ENCODE measurements at places on chromosomes 5 and 9.

DNA sequence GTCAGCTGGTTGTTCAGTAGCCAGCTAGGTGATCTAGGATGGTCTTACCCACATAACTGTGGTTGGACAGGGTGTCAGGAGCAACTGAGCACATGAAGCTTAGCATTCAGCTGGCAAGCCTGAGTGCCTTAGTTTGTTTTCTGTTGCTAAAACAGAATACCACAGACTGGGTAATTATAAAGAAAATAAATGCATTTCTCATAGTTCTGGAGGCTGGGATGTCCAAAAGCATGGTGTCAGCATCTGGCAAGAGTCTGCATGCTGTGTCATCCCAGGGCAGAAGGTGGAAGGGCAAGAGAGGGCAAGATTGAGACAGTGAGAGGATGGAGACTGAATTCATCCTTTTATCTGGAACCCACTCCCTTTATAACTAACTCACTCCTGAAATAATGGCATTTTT, 921.5 kb downstream of the TLE4 start:
- DNase-seq = no peak

- DNase-seq = no peak
These were observed 89.6 kb downstream of the TAF11L14 start for GRCh38 chr5:17723876-17724275.

GRCh38 chr9:69425136-69425801, 100.3 kb downstream of the ENTREP1 start:
- no peak for DNase-seq

DNA sequence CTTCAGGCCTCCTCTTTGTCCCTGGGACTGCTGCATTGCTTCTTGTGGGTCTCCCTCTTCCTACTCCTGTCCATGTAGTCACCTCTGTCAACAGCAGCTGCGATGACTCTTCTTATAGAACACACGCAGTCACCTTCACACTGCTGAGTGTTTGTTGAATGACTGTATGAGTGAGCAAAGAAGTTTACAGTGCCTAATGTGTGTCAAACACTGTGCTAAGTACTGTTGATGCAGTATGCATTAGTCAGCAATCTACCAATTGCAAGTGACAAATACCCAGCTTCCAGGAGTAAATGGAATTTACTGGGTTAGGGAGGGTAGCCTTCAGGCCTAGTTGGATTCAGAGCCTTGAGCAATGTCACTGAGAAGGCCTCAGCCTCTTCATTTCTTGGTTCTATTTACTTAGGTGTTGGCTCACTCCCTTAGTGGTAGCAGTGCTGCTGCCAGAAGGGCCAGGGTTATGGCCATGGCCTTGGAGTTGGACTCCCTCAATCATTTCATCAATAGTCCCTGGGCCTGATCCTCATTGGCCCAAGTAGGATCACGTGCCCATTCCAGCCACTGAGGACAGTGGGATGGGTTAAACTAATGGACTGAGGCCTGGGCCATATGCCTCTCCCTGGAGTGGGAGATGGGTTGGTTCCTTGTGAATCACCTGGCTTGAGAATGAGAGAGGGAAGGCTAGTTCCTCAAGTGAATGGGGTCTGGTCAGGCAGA, 93.5 kb downstream of the RGS3 start:
- DNase-seq = no peak

GRCh38 chr9:1474671-1475070, 424.5 kb downstream of the DMRT2 start:
- no peak for DNase-seq

DNA sequence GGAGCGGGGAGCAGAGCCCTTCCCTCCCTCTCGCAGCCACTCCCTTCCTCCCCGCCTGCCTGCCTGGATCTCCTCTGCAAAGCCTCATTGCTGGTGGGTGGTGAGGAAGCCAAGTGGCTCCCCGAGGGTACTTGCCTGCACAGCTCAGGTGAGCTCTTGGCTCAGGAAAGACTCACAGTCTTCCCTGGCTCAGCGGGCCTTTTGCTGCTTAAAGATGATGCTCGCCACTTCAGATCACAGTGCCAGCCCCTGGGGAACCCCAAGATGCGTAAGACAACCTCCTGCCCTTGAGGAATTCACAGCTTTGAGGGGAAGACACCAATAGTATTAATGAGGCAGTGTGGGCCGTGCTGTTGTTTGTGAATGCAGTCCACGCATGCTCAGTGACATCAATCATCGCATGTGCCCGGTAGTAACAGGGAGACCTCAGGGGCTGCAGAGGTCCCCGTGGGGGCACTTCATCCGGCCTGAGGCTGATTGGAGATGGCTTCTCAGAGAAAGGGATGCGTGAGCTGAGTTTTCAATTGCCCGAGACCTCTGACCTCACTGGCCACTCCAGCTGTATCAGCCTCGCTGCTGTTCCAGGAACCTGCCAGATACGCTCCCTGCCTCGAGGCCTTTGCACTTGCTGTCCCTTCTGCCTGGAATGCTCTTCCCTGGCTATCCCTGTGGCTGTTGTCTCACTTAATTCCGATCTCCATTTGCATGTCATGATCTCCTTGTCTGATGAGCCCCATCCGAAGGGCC, 36.8 kb downstream of the ERGIC1 start:
- DNase-seq = no peak

- peak; percentile 62 for DNase-seq
These were observed 18.7 kb upstream of the PTPDC1 start for GRCh38 chr9:94065535-94065961.

GRCh38 chr5:53456366-53456765, 24.1 kb upstream of the FST start:
- no peak for DNase-seq

DNA sequence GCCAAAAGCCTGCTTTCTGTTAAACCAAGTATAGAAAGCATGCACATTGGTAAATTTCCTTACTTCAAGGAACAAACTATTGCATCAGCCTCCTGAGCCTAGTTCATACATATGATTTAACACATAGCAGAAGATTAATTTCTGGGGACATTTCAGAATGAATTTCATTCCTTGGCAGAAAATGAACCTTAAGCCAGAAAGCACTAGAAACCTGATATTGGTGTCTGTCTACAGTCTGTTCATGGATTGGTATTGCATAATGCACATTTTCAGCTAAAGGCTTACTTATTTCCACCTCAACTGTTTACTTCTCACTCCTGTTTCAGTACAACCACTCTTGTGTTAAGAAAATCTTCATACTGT, 1471.8 kb upstream of the NUDT12 start:
- DNase-seq = no peak

Data from left renal pelvis (tissue), 4 donors.